Stimulated activated CD4-positive, alpha-beta T cell treated with anti-CD3 and anti-CD28 coated beads, Interleukin-1b, Interleukin-23, amount 100 ng/mL, for 1 hour (primary cell): ENCODE measurements at places on chromosomes 5 and 9.

GRCh38 chr9:73152953-73153352 is 1.3 kb downstream of the ANXA1 start:
- DNase-seq = no peak

GRCh38 chr9:72733895-72734294 is 212.5 kb downstream of the TMC1 start:
- no peak for DNase-seq

DNA sequence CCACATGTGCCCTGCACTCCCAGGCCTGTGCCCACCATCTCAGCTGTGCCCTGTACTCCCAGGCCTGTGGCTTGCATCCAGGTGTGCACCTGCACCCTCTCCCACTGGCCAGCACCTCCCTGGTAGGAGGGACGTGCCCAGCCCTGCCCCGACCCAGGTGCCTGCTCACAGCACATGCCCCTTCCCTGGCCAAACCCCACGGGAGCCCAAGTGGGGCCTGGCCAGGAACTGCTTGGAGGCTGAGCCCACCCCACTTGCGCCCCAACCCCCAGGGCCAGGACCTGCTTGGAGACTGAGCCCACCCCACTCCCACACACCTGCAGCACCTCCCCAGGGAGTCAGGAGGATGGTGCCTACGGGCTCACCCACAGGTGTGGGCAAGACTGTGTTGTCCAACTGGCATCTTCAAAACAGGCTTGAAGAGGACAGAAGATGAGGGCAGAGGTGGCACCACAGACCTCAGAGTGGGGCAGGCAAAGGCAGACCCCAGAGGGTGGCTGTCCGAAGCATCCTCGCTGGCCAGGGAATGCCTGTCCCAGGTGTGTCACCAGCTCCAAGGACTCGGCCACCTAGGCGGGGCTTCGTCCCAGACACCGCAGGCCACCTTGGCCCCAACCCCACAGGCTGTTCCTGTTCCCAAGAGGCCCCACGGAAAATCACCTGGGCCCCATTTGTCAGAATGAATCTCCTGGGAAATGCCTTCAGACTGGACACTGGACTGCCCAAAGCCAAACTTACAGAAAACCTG is 10.8 kb downstream of the ZDHHC11B start:
- DNase-seq = no peak

DNA sequence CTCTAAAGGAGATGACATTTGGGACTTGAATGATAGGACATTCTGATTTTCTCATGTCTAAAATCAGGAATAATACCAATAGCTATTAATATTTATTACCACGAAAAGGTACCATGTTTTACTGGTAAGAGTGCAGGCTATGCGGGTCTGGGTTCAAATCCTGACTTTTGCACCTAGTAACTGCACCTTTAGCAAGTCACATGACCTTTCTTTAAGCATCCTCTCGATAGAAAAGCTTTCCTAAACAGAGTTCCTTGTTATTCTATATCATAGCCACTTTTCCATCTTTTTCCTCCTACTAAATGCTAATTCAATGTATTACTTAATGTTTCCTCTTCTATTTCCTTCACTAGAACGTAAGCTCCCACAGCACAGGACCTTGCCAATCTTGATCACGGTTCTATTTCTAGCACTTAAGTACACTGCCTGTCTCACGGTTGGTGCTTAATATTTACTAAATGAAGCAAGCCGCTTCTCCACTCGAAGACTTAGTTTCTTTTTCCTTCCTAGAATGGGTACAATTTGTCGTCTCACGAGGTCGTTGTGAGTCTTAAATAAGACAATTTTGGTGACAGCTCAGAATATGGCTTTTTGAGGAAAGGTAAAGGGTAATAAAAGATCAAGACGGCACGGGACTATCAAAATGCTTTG is 816 bp downstream of the RBM18 start:
- DNase-seq = no peak

- no peak for DNase-seq
These were observed 112.8 kb upstream of the EFNA5 start for GRCh38 chr5:107783551-107783950.

- no peak for DNase-seq
These were observed 27.1 kb upstream of the POC5 start for GRCh38 chr5:75744355-75744754.

DNA sequence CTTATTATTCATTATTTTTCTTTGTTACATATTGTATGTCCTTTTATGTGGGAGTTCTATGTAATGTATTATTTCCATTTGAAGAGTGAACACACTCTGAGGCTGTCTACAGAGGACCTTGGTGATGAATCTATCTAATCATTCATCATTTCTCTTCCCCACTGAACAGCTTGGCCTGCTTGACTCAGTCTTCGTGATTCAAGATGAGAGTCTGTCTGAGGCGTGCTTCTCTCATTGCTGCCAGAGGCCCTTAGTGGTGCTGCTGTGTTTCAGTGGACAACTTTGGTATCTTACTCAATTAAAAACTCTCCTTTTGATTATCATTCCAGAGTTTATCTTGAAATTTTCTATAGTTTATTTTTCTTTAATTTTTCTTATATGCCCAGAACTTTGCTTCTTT is 318.1 kb upstream of the DAB2 start:
- DNase-seq = no peak

DNA sequence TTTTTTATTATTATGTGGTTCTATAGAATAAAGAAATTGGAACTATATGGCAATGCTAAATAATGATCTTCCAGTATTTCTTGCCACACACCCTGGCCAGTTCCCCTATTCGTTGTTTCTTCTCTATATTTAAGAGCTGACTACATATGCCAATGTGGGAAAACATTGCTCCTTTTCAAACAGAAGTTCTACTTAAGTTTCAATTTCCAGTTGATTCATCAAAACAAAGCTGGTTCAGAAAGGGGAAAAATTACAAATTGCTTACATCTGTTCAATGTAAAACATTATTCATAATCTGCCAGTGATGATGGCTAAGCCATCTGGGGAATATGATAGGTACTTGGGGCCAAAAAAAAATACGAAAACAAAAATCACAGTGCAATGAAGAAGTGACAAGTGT is 76.9 kb downstream of the ST8SIA4 start:
- no peak for DNase-seq

GRCh38 chr9:108389056-108389455 is 466.7 kb downstream of the ACTL7B start:
- DNase-seq = no peak

GRCh38 chr9:137679695-137680305 is 61.0 kb downstream of the EHMT1 start:
- no peak for DNase-seq

GRCh38 chr9:87259543-87260518 is 237.8 kb upstream of the DAPK1 start:
- no peak for DNase-seq

DNA sequence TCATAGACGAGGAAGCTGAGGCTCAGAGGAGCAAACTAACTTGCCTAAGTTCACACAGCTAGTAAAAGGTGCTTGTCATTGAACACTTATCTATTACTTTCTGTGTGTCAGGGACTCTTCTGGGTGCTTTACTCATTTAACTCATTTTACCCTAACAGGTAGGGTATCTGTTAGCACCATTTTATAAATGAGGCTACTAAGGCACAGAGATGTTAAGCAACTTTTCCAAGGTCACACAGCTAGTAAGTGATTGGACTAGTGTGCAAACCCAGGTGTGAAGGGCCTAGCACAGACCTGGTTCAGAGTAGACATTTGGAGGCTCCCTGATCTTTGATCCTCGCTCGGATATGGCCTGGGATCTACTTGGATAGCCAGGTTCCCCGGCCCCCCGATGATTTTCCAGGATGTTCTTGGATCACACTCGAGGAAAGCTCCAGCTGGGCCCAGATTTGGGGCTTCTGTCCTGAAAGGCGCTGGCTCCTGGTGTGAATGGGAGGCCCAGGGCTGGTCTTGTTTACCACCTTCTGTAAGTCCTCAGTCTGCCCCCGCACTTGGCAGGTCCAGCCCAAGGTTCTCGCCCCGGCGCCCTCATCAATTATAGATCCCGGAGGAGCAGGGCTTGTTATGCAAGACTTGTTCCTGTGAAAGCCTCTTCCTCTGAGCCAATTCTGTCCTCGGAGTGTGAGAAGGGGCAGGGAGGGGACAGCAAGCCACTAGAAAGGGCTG is 37.5 kb downstream of the GSN start:
- DNase-seq = no peak

- no peak for DNase-seq
These were observed 40.2 kb upstream of the RAB3C start for GRCh38 chr5:58542709-58543108.

GRCh38 chr5:42887575-42887974 is 75.9 kb upstream of the SELENOP start:
- DNase-seq = no peak

DNA sequence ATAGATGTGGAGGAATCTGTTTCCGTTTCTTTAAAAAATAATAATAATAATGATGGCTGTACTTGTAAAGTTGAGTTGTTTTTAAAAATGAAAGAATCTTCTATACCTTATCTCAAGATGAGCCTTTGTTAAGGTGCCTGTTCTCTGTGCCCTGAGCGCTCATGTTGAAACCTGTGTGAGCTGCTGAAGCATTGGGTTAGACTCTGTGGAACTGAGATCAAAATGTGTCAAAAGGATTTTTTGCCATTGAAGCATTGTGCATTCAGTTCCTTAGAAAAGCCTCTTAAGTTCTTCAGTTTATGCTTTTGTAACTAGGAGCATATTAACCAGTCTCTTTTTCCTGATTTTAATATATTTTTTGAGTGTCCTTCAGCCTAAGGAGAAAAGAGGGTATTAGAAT is 67.7 kb downstream of the NUP214 start:
- DNase-seq = no peak

DNA sequence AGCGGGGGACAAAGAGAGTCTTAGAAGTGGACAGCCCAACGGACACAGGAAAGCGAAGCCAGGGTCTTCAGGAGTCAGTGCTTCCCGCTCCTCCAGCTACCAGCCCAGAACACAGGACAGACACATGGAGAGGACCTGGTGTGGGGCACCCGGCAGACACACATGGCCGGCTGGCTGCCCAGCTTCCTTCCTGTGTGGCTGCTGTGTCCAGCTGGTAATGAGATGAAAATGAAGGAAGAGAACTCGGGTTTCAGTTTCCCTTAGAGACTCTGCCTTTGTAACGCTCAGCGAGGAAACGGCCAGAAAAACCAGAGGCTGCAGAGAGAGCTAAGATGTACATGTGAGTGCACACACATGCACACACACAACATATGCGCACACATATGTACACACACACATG is 87.5 kb downstream of the SECISBP2 start:
- DNase-seq = no peak

DNA sequence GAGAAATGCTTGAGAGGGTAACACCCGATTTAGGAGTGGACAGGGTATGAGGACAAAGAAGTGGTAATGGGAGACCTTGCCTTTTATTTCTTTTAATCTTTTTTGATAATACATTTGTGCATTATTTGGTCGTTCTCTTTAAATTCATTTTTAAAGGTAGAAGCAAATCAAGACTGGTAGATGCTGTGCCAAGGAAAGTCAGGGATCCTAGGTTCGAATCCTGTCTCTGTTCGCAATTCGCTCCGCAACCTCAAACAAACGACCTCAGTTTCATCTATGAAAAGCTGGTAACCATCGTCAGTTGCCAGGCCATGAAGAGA is 353 bp upstream of the TMED9 start:
- no peak for DNase-seq

DNA sequence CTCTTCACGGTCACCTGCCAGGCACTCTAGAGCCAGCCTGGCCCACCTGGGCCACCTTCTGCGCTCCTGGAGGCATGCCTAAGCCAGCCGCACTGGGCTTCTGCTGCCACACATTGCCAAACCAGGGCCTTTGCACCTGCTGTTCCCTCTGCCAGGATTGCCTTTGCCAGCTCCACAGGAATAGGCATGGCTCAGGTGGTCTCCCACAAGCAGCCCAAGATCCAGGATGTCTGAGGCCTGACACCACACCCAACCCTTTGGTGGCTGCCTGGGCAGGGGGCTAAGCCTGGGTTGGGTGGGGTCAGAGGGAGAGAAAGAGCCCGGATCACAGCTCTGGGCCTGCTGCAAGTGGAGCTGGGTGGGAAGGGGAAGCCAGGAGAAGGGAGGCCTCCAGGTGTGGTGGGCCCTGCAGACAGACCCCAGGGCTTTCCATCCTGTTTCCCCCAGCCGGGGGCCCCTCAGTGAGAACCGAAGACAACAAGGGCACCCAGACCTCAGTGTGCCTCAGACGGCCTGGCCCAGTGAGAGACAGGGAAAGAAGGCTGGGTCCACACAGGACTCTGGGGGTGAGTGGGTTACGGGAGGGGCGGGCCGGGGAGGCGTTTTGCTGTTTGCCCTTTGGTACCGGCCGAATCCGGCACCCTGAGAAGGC is 672 bp upstream of the SUSD3 start:
- DNase-seq = no peak

DNA sequence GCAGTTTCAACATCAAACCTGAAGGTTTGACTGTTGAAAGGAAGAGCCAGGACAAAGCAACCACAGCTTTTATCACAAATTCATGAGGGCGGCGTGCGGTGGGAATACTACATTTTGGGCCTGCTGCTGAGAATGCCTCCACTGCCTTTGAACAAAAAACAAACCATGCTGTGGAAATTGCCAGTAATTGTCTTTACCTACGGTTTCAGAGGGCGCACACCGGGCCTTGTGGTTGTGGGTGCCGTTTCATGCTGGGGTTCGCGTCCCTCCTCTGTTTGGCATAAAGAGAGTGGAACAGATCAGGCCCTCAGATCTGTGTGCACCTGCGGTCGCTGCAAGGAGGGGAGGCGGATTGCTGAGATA is 27.6 kb upstream of the TCF7 start:
- DNase-seq = peak; percentile 73

GRCh38 chr9:111282845-111283244 is 47.2 kb downstream of the OR2K2 start:
- no peak for DNase-seq

DNA sequence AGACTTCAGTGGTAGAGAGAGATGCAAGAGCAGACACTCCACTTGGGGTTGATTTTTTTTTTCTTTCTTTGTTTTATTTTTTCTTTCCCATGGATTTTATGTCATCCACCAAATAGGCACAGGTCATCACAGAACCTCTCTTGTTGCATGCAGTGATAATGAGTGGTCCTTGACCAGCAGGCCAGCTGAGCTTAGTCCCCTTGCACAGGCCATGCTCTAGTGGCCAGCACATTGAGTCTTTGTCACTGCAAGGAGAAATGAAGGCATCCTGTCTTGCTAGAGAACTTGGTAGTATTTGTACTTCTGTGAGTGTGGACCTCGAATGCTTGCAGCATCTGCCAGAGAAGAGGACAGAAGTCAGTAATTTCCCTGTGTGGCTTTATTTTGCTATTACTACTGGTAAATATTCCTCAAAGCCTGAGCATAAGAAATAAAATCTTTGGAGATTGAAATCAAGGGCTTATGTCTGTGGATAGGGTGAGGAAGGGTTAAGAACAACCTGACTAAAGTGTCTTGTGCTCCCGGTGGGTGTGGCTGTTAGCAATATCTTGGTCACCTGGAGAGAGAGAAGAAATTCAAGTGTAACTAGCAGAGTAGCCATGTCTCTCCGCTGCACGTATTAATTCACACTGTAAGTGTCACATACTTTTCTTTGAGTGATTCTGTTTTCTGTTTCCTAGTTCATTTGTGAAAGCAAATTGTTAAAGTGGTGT is 45.3 kb upstream of the NCS1 start:
- DNase-seq = no peak

- DNase-seq = no peak
These were observed 19.8 kb upstream of the PIP5K1B start for GRCh38 chr9:68685213-68685612.
